ENCODE measurements at places on chromosomes 11 and 22. TPM values are rescaled to one million over a fixed set of nuclear protein-coding genes. Genes with fewer than 3 reads are reported as not detected.

The CEND1 gene
- not detected for total RNA-seq

The CSTPP1 gene
- total RNA-seq: 14.3 TPM

The RSF1 gene
- 43.2 TPM for total RNA-seq

The LRRC75B gene
- total RNA-seq: 4.7 TPM

The ACCS gene
- total RNA-seq: 38.0 TPM

The PLEKHB1 gene
- 1.4 TPM for total RNA-seq

The SERPIND1 gene
- total RNA-seq: not detected

The PITPNB gene
- total RNA-seq: 95.0 TPM

The TMEM45B gene
- total RNA-seq: not detected
